Stimulated activated CD8-positive, alpha-beta memory T cell treated with anti-CD3 and anti-CD28 coated beads, Interleukin-4, amount 100 ng/mL, for 4 hours (primary cell): ENCODE measurements at places on chromosomes 5 and 9.

DNA sequence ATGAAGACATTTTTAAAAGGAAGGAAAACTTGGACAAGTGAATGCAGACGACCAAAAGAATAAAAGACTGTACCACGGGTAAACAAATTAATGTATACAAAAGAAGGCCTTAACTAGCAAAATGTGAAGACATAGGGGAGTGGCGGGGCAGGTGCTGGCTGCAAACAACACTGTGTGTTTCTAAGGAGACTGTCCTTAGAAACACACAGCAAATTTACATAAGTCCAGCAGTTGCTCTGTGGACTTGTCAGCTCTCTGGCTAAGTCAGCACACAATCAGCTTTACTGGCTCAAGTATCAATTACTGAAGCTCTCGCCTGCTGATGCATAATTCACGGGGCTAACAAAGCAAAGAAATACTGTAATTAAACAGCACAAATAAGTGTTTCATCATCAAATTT, 24.8 kb downstream of the PTBP3 start:
- no peak for DNase-seq

GRCh38 chr9:6944896-6945295, 187.1 kb downstream of the KDM4C start:
- DNase-seq = no peak

- no peak for DNase-seq
Observed at GRCh38 chr5:54965806-54966205, 19.6 kb downstream of the ESM1 start.

DNA sequence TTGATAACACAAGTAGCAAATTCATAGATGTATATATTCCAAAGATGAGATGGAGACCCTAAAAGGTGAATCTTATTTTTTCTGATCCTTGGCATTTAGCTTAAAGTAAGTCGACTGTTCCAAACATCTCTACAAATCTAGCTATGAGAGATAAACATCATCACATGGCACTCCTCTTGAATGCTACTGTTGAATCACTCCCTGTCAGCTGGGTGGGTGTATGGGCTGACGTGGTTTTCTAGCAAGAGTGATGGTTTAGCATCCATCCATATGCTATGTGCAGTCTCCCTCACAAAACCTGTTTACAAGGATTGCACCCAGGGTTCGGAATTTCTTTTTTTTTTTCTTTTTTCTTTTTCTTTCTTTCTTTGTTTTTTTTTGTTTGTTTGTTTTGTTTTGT, 13.8 kb downstream of the ACO1 start:
- no peak for DNase-seq

- DNase-seq = no peak
Observed at GRCh38 chr9:104617418-104617817, 586 bp downstream of the OR13C9 start.
